ENCODE measurements at places on chromosomes 2 and 18.

DNA sequence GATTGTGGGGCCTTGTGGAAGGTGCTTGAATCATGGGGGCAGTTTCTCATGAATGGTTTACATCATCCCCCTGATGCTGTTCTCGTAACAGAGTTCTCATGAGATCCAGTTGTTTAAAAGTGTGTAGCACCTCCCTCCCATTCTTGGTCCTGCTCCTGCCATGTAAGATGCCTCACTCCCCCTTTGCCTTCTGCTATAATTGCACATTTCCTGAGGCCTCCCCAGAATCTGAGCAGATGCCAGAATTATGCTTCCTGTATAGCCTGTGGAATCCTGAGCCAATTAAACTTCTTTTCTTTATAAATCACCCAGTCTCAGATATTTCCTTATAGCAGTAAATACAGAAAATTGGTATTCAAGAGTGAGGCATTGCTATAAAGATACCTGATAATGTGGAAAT lies 15.6 kb upstream of the WDR75 start:
- no peak for DNase-seq

DNA sequence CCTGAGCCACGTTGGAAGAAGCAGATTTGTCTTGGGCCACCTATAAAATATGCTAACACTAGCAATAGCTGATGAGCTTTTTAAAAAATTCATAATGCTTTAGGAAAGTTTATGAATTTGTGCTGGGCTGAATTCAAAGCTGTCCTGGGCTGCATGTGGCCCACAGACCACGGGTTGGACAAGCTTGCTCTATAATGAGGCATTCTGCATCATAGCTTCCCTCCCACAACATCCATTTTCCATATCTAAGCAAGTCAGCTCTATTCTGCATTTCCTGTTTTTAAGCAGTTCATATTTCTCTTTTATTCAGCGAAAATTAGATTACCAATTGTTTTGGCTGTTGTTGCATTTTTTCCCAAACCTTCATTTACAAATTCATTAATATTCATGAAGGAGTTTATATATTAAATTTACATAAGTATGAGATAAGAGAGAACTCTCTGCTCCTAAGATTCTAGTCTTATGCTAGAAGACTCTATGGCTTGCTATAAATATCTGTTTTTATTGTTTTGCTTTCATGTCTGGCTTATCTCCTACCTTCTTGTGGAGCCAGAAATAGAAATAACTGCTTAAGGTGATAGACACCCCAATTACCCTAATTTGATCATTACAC lies 114.5 kb upstream of the HNRNPA3 start:
- no peak for DNase-seq

DNA sequence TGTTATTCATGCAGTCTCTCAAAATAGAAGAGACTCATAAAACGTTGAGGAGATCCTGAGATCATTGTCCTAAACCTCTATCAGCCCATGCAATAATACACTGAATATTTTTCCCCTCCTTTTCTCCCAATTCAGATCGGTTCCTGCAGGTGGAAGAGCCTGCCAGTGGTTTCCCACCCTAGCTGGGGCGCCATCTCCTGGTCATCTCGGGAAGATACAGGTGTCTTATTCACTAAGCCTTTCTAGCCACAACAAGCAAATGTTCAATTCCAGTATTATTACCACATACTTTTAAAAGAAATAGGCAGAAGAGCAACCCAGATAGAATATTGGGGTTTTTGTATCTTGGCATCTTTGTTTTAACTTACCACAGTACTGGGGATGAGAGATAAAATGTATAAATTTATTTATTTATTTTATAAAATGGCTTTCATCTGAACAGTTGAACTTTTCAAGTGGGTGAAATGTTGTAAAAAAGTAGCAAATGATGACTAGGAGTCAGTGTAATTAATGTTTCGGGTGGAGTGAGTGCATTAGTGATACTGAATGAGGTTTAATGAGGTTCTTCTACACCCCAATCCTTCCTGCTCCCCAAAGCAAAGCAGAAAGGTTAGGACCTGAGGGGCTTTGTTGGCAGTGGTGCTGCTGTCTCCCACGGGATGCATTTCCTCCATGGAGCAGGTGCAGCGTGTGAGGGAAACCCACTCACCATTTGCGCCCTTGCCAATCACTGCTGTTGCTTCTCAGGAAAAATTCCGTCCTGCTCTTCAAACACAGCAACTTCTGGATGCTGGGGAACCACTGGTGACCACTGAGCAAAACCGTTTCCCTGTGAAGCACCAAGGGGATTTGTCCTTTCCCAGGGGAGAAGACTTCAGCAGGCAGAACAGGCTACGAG lies 147.1 kb upstream of the FHL2 start:
- DNase-seq: peak; percentile 27

- no peak for DNase-seq
Measured at GRCh38 chr2:21096458-21096857, 27.3 kb upstream of the TDRD15 start.

DNA sequence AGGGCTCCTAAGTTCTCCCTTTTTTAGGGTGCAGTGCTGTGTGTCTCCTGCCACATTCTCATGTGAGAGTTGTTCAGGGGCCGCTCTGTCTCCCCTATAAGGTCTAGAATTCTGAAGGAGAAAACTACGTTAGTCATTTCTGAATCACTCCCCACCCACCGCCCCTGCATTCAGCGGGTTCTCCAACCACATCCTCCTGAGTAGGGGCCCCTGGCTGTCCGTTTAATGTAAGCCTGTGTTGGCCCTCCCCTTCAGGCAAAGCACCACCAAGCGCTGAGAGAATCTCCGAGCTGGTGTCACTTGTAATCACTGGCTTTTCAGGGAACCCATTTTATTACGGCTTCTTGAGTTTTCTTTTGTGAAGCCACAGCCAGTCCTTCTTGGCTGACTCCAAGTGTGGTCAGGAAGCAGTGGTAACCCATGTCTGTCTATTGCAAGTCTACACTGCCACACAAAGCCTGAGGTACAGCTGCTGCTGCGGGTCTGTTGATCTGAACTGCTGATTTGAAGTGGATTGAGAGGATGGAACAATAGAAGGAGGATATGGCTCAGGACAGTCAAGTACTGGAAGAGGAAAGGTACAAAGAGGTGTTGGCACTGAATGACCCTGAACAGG lies 16.9 kb downstream of the LCT start:
- no peak for DNase-seq

- no peak for DNase-seq
Measured at GRCh38 chr2:139605668-139606067, 825.5 kb upstream of the NXPH2 start.

- DNase-seq: no peak
Measured at GRCh38 chr2:235300368-235301201, 193.3 kb upstream of the AGAP1 start.

GRCh38 chr2:235149240-235149659 lies 197.4 kb downstream of the SH3BP4 start:
- DNase-seq: no peak

GRCh38 chr2:5740817-5741216 lies 48.6 kb downstream of the SOX11 start:
- no peak for DNase-seq

- no peak for DNase-seq
Measured at GRCh38 chr2:12742891-12743290, 26.2 kb downstream of the TRIB2 start.

GRCh38 chr2:68807821-68808266 lies 63.4 kb downstream of the BMP10 start:
- DNase-seq: no peak
